ENCODE measurements at places on chromosomes 13 and 19.
A peak's percentile ranks its signal among the peaks of the same experiment; 100 is the strongest.

DNA sequence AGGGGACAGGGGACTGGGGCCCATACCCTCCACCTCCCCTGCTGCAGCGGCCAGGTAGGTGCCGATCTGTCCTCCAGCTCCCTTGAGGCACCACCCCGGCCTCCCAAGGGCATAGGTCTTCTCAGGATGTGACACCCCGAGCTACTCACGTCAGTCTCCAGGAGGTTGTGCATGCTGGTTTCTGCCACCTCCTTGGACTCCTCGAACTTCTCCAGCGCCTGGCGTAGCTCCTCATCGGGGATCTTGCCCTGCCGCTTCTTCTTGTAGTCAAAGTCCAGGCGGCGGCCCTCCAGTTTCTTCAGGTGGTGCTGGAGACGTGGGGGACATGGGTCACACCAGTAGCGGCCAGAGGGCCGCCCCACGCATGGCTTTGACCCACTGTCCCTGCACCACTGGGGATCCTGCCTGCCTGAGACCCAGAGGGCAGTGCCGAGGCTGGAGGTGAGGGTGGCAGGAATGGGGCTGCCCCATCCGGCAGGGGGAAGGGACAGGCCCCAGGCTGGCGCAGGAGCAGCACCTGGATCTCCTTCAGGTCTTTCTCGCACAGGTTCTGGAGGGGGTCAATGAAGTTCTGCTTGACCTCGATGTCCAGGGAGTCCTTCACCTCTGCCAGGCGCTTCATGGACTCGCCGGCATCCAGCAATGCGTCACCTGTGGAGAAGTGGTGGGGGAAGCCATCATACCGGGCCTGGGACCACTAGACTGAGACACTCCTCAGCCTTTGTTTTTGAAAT lies 20.4 kb downstream of the MPND start:
- no peak for DNase-seq

DNA sequence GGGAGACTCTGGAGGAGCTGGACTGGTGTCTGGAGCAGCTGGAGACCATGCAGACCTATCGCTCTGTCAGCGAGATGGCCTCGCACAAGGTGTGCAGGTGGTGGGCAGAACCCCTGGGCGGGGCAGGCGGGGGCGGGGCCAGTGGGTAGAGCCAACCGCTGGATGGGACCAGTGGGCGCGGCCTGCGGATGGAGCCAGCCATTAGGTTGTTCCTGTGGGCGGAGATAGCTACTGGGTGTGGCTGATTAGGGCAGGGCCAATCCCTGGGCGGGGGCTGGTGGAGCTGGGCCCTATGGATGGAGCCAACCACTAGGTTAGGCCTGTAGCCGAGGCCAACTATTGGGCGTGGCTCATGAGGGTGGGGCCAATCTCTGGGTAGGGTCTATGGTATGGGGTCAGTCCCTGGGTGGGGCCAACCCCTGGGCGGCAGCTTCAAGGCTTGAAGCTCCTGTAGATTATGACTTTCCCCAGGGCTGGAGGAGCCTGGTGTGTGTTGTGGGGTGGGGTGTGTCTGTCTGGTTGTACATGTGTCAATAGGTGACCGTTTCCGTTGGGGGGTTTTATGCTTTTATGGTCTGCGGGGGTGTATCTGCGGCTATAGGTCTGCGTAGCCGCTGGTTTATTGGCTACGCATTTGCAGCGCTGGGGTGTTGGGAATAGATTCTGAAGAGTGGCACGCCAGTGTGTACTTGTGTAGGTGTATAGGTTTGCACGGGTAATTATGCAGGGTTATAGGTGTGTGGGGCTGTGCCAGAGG lies 30.7 kb downstream of the PDE4A start:
- no peak for DNase-seq

- no peak for DNase-seq
These were observed 123.1 kb downstream of the SPRY2 start for GRCh38 chr13:80217614-80218456.

GRCh38 chr13:36998624-36999041 lies 507 bp downstream of the ALG5 start:
- DNase-seq, result no peak

- peak; percentile 46 for DNase-seq
These were observed 9.7 kb upstream of the ARHGAP45 start for GRCh38 chr19:1057176-1057855.

- DNase-seq, result peak; percentile 67
These were observed 659 bp downstream of the ERF start for GRCh38 chr19:42254089-42254849.
